ENCODE measurements at places on chromosomes 12 and 14. TPM values are rescaled to one million over a fixed set of nuclear protein-coding genes. Genes with fewer than 3 reads are reported as not detected.

- DNase-seq, result no peak
Observed at GRCh38 chr12:106275458-106275857, 27.1 kb upstream of the TCP11L2 start.

- DNase-seq, result peak; percentile 37
Observed at GRCh38 chr12:126219139-126219538, 1153.9 kb downstream of the AACS start.

GRCh38 chr12:116121453-116121871, 156.0 kb downstream of the MED13L start:
- peak; percentile 84 for DNase-seq

- DNase-seq, result no peak
Observed at GRCh38 chr12:23493672-23494071, 455.8 kb downstream of the SOX5 start.

The TUNAR gene
- not detected for total RNA-seq

GRCh38 chr14:35051796-35052195, 5.7 kb downstream of the FAM177A1 start:
- peak; percentile 77 for DNase-seq

- no peak for DNase-seq
Observed at GRCh38 chr14:29352706-29353080, 575.0 kb downstream of the PRKD1 start.

DNA sequence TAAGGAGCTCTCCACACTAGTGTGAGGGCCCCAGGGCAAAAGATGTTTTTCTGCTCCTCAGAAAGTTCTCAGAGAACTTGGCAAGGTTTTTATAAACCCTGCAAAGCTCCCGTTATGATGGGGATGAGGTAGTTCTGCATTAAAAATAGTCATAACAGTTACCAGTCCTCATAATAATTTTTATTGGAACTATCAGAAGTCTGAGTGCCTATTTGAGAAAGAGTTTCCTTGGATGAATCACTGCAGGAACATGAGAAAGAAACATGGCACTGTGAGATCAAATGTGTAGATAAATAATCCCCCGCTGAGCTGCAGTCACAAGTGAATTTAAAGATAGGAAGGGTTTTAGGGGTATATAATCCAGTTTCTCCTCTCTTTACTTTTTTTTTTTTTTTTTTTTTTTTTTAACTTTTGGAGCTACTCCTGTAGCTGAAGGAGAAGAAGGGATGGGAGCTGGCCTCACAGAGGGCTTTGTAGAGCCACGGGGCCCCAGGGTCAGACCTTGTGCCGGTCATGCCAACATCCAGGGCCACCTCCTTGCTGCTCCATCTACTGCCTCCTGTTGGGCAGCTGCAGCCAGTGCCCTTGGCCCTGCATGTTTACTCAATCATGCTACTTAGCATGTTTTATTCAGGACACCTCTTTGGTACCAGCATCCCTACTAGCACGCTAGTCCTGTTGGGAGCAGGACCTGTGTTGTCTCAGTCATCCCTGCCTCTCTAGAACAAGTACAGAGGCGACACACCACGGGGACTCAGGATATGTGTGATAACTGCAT, 39.5 kb downstream of the EVL start:
- peak; percentile 62 for DNase-seq

The AQP5 gene
- not detected for total RNA-seq

DNA sequence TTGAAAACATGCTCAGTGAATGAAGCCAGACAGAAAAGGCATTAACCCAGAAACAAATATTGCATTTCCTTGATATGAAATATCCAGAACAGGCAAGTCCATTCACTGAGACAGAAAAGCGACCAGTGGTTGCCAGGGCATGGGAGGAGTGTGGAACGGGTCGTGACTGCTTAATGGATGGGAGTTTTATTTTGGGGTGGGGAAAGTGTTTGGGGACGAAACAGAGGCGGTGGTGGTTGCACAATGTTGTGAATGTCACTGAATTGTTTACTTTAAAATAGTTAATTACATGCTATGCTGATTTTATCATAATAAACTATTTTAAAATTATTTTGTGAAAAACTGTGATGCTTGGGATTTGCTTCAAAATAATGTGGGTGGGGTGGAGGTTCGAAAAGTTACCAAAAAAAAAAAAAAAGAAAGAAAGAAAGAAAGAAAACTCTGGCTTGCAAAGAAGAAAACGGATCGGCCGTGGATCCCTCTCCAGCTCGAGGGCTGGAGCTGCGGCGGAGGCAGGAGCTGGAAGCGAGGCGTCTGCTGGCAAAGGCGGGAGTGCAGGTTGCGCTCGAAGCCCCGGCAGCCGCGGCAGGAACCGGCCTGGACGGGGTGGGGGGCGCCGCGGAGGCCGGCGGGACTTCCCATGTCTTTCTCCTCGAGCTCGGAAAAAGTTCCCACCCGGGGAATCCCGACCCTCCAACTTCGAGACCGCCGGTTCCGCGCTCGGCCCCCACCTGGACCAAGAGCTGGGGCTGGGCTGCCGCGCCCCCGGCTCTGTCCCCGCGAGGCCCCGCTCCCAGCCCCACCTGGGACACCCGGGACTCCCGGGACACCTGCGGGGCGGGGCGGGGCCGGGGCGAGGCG, 524 bp upstream of the P2RX2 start:
- DNase-seq, result no peak

All from LHCN-M2 (cell line).